Stimulated activated naive CD4-positive, alpha-beta T cell (primary cell): ENCODE measurements at places on chromosomes 16 and 17.

DNA sequence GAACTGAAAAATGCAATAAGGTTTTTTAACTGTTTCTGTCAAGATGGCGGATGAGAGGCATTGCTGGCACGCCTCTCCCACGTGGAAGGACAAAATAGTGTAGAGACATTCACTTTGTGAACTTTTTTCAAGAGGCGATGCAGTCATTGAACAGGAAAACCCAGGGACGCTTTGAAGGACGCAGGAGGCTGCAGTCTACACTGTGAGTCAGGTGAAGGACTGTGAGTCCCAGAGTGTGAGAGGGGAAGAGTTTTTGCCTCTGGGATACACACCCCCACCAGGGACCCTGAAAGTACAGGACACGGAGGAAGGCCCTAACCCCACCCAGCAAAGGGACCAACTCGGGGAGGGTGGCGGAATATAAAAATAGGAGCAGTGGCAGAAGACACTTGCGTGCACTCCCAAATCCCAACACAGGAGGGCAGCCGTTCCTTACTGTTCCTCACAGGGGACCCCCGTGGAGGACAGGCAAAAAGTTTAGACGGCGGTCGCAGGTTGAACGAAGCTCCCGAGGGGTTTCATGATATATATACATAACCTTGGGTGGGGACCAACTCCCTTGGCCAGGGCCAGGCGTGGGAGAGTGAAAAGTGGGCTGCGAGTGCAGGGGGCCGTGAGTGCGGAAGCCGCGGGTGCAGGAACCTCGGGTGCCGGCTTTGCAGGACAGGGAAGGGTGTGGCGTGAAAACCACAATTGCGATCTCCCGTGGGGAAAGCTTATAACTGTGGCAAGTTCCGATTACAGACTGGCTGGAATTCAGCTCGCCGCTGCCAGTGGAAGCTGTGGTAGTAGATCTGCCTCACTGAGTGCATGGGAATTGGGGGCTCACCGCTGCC, 82.0 kb upstream of the ALOX12 start:
- DNase-seq = peak; percentile 23

- no peak for DNase-seq
Observed at GRCh38 chr17:4674685-4674998, 29.3 kb downstream of the PELP1 start.

DNA sequence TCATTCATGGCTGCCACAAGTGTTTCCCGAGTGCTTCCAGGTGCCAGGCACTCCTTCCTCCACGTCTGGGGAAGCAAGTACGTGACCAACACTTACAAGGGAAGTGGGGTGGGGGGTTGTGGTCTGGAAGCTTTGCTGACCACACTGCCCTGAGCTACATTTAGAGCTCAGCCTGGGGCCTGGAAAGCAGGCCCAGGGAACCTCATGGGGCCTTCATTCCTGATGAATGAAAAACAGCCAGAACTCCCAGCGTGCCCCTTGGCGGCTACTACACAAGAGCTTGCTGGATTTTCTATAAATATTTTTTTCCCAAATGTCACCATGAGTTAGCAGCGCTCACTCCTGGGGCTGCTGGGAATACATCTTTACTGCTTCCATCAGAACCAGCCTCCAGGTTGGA, 73.3 kb downstream of the ABCC12 start:
- DNase-seq = no peak

GRCh38 chr17:10226930-10227695, 28.7 kb upstream of the GAS7 start:
- no peak for DNase-seq

- peak; percentile 59 for DNase-seq
Observed at GRCh38 chr16:81006211-81006812, 373 bp downstream of the CMC2 start.
